Activated CD4-positive, alpha-beta T cell treated with anti-CD3 and anti-CD28 coated beads for 1 hour (primary cell): ENCODE measurements at places on chromosomes 16 and 17.

DNA sequence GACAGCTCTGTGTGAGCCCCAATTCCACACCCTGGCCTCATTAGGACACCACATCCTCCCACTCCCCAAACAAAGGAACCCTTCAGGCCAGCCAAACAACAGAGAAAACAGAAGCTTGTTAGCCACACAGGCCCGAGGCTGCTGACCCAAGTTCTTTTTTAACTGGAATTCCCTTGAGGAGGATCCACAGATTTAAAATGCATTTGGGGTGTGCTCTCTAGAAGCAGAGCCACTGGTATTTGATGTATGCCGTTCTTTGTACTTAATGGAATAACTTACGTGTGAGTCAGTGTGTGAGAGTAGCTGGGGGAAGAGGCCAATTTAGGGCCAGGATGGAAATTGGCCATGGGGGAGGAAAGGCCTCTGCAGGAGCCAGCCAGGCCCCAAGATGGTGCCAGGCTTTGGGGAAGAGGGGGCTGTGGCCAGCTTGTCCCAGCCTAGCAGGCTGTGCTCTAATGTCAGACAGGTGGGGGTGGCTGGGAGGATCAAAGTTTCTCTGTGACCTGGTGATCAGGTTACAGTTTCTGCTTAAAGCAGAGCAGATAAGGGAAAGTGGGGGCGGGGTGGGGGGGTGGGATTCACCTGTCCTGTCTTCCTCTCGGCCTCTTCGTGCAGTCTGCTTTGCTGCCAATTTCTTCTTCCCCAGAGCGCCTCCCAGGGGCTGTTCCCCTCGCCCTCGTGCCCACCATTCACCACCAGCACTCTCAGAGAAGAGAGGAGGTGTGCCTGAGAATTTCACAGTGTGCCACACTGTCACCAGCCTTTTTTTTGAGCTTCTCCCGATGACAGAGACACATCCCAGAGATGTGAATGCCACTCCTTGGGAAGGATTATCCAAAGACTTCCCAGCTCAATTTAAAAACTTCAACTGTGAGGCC, 50.8 kb downstream of the TOM1L2 start:
- no peak for DNase-seq

DNA sequence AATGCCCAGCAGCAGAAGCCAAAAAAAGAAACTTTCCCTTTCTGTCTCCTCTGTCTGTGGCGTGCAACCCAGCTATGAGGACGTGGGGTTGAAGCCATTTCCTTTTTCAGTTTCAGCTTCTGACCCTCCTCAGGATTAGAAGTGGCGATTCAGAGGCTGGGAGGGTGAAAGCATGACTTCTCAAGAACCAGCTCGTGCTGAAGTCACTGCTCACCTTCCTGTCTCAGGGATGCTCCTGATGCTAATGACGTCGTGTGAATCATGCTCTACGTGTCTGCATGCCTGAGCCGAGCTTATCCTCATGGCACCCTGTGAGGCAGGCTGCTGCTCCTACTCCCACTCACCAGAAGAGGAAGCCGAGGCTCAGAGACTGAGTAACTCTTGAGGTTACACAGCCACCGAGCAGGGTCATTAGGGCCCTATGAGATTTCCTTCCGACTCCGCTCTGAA, 5.7 kb upstream of the LPO start:
- no peak for DNase-seq

GRCh38 chr17:32503251-32504165, 16.7 kb downstream of the CDK5R1 start:
- no peak for DNase-seq

DNA sequence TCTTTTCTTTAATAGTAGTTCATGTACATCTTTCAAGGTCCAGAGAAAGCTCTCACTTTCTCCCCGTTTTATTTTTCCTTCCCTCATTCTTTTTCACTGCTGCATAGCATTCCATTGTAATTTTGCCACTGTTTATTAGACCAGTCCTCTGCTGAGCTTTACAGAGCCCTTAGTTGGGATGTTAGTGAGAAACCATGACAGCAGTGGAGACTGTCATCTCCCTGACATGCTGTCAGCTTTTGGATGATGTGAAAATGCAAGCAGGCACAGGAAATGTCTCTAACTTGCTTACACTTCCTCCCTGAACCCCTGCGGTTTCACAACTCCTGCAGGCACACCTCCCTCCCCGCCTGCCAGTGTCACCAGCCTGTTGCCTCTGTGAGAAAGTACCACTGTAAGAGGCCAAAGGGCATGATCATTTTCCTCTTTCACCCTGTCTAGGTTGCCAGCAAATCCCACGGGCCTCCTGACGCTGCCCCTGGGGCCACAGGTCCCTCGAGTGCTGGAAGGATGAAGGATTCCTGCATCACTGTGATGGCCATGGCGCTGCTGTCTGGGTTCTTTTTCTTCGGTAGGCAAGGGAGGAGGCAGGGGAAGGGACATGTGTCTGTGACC, at the start of gene ITGAL:
ITGAL (plus strand) TSS at position 415 of the 615 bp plus-strand sequence; CDS start at position 511, 96 bp downstream.
- peak; percentile 64 for DNase-seq

- DNase-seq = no peak
Measured at GRCh38 chr16:3220839-3221238, 14.1 kb downstream of the ZNF200 start.

DNA sequence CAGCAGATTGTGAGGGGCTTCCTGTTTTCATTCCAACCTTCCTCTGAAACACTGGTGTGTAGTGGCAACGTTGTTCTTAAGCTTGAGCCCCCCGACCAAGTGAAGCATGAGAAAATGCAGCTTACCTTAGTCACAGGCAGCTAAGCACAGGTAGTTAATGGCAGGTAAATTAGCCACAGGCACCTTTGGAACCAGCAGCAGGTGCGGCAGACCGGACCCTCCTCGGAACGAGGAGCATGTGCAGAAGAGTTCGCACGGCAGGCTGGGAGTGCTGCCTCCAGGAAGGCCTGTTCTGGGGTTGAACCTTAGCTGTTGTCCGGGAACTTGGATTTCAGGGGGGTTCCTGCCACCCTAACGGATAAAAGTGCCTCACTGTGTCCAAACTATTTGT, 7.2 kb upstream of the IRF8 start:
- DNase-seq = no peak

- DNase-seq = no peak
Measured at GRCh38 chr16:28161626-28162025, 50.1 kb downstream of the XPO6 start.

GRCh38 chr17:75266316-75267152, 4.5 kb downstream of the MIF4GD start:
- DNase-seq = no peak

DNA sequence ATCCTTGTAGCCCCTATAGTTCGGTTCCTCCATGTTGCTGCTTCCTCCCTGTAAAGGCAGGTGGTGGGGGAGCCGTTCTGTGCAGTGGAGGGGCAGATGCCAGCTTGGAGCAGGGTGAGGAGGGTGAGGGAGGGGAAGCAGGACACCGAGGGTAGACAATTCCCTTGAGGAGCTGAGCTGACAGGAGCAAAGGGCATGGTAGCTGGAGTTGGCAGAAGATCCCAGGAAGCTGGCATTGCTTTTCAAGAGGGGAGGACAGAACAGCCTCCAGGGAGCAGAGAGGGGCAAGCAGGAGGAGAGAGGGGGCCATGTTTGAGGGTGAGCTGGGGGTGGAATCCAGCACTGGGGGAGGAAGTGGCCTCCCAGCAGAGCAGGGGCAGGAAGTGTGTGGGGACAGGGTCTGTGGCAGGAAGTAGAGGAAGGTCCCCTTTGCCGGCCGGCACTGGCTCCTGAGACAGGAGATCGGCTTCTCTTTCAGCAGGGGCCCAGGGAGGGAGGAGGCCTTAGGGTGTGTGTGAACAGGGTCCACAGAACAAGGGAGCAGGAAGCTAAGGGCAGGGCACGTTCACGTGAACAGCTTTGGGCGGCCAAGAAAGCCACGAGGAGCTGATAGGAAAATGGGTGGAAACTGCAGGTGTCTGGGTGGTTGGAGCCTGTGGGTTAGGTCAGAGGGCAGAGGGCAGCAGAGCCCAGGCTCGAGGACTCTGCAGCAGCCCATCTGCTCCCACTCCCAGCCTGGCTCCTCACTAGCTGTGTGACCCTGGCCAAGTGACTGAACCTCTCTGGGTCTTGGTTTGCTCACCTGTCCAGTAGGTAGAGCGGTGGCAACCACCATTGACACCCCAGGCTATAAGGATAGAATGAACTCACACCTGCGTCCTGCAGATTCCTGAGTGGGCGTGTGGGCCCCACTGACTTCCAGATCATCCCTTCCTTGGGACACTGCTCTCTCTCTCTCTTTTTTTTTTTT, 17.5 kb upstream of the SPNS2 start:
- no peak for DNase-seq

- no peak for DNase-seq
Measured at GRCh38 chr16:49587511-49587910, 213.9 kb downstream of the C16orf78 start.

DNA sequence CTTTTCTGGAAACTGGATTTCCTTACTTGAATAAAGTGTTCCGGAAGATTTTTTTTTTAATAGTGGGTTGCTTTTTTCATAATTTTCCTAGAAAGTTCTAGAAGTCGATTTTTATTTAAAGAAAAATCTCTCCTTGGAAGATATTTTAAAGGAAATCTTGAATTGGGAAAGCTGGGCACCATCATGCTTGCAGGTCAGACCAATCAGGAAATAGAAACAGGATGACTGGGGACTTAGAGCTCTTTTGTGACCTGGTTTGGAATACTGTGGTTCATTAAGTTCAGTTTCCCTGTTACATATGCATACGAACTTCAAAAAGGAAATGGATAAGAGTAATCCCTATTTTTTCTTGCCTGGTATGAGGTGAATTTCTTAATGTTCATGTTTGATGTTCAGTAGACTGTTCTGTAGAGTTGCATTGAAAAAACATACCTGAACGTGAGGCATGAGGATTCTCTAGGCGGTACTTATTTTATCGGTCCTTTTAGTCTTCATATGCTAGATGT, 1.2 kb downstream of the NFATC3 start:
- no peak for DNase-seq

DNA sequence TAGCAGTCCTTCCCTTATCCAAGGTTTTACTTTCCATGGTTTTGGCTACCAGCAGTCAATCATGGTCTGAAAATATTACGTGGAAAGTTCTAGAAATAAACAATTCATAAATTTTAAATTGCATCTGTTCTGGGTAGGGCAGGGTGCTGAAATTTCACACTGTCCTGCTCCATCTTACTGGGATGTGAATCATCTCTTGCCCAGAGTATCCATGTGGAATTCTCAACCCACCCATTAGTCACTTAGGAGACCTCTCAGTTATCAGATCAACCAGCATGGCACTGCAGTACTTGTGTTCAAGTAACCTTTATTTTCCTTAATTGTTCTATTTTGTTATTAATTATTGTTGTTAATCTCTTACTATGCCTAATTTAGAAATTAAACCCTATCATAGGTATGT, 202.8 kb upstream of the CPHXL start:
- no peak for DNase-seq

GRCh38 chr16:72362973-72363372, 191.0 kb upstream of the PMFBP1 start:
- DNase-seq = no peak

- DNase-seq = no peak
Measured at GRCh38 chr16:11409398-11409797, 64.1 kb downstream of the RMI2 start.

DNA sequence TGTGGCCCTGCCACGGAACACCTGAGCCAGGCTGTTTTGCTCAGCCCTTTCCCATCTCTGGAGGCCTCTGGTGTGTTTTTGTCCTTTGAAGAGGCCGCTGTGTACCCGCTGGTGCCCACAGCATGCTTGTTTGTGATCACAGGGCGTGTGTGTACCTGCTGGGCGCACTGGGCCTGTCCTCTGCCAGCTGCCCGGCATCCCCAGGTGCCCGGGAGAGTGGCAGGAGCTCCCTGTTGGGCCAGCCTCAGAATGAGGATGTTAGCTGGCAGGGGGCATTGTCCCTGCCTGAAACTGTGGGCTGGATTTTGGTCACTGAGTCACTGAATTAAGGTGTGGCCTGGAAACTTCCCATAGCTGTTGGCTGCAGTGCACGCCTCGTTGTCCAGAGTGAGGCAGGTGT, 31.1 kb downstream of the BAIAP2 start:
- DNase-seq = no peak

GRCh38 chr16:2341456-2342447, 1.2 kb upstream of the ABCA3 start:
- no peak for DNase-seq

DNA sequence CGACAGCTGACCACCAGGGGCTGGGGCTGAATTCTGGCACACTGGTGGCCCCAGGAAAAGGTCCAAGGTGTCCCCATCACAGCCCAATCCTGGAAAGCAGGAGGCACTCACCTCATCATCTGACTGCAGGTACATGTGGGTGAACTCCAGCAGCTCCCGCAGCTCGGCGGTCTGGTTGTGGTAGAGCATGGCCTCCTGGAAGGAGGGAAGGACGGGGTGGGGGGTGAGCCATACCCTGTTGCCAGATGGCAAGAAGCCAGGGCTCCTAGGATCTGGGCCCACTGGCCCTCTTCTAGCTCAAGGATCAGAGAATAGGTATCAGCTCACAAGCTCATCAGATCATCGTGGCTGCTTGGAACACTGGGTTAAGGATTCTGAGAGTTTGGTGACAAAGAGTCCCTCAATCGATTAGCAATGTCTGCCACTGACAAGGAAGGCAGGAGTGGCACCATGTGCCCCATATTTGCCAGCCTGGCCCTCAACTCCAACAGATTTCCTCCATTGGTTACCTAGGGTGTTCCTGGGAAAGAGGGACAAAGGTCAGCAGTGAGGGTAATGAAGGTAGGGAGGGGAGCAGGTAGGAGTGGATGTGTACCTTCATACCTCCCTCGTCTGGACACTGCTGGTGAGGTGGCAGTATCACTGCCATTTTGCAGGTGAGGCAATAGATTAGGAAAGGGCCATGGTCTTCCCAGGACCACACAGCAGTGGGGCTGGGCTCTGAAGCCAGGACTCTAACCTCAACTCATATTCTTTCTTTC, 4.9 kb downstream of the P3H4 start:
- DNase-seq = no peak

GRCh38 chr17:38719289-38719942, 10.7 kb upstream of the CISD3 start:
- no peak for DNase-seq

- DNase-seq = no peak
Measured at GRCh38 chr16:19118938-19119431, 5.2 kb downstream of the ITPRIPL2 start.

DNA sequence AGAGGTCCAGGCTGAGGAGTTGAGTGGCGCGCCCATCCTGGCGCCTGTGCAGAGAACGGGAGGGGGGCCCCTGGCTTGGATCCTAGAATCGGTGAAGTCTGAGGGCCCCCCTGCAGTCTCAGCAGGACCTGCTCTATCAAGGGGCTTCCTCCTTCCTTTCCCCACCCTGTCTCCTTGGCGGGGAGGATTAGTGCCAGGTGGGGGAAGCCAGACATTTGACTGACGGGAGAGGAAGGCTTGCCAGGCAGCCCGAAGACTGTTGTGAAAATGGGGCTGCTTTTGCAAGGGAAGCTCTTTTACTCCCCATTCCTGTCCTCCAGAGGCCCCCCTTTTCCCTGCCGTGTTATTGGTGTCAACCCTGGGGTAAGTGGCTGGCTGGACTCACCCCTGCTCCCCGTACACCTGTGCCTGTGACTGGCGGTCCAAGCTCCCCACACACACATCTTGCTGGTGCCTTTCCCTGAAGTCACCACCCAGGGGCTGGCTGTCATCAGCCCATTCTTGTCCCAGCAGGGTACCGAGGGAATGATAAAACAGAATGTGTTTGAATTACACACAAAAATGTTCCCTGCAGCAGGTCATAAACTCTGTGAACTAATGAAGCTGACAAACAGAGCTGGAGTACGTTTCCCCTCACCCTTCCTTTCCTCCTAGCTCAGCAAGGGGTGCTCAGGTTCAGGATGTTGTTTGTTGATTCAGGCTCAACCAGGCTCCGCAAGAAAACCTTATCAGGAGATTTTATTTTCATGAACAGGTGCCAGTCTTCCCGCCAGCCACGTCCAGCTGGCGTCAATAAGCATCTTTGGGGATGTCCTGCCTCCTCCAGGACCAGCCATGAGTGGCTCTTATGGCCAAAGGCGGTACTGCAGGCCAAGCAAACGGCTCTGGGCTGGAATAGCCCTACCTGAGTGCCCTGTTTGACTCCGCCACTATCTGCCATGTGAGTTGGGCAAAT, 4.4 kb upstream of the ARMC7 start:
- DNase-seq = no peak
